ENCODE measurements at places on chromosomes 11 and 22. TPM values are rescaled to one million over a fixed set of nuclear protein-coding genes. Genes with fewer than 3 reads are reported as not detected.

GGTLC2 gene
- total RNA-seq: not detected

TMPRSS4 gene
- 0.11 TPM for total RNA-seq

GGT5 gene
- not detected for total RNA-seq

DNA sequence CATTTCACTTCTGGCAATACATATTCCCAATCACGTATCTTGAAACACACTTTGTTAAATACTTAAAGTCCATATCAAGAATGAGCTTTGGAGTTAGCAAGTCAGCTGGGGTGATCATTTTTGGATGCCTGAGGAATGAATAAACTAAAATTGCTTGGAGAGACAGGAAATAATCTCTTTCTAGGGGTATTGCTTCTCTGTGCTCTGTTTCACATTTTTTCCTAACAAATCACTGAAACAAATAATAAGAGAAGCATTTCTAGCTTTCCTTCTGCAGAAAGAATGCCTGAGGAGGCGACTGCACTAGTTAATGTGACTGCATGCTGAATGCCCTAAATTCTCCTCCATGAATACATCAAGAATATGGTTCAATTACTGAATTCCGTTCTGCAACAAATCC lies 541.4 kb upstream of the CCDC90B start:
- ATAC-seq: no peak

GRCh38 chr22:29014293-29014692 lies 47.3 kb downstream of the C22orf31 start:
- ATAC-seq: no peak

DNA sequence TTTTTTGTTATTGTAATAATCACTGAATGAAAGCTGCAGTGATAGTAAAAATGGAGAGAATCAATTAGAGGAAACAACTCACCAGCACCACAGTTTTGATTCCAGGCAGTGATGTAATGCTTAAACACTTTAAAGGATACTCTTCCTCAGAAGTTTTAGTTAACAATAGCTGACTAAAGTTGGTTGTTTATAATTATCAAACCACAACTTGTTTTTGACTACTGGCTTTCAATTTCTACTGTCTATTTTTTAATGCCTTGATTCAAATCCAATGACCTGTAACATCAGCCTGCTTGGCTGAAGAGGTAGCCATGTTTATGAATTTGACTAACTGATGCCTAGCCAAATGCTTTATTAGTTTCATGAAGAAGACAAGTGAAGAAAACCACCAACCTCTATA lies 18.2 kb upstream of the CASP12 start:
- peak; percentile 42 for ATAC-seq

DNA sequence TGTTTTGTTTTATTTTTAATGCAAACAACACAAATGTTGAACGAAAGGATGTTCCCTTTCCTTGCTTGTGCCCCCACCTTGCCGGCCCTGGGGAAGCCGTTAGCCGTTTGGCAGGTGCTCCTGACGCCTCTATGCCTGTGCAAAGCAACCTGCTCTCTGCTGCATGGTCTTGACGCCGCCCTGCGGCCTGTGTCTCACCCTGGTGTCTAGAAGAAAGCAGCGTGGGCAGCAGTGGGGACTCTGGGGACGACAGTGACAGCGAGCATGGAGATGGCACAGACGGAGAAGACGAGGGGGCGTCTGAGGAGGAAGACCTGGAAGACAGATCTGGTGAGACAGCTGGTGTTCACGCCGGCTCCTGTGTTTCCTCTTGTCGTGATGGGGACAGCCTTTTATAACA lies 5.5 kb downstream of the PHRF1 start:
- ATAC-seq: no peak

DNA sequence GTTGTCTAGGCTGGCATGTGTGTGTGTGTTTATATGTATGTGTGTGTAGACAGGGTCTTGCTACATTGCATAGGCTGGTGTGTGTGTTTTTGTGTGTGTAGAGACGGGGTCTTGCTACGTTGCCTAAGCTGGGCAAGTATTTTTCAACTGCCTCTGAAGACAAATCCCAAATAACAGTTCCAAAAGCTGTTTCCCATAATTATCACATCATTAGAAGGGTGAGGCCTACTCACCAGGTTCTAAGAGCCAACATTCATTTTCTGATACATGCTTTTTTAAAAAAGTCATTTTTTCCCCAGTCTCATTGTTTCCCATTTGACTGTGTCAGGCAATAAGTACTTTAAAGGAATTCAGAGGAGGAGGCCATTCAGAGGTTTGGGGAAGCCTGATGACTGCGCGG lies 22.8 kb downstream of the SAA1 start:
- ATAC-seq: no peak

DNA sequence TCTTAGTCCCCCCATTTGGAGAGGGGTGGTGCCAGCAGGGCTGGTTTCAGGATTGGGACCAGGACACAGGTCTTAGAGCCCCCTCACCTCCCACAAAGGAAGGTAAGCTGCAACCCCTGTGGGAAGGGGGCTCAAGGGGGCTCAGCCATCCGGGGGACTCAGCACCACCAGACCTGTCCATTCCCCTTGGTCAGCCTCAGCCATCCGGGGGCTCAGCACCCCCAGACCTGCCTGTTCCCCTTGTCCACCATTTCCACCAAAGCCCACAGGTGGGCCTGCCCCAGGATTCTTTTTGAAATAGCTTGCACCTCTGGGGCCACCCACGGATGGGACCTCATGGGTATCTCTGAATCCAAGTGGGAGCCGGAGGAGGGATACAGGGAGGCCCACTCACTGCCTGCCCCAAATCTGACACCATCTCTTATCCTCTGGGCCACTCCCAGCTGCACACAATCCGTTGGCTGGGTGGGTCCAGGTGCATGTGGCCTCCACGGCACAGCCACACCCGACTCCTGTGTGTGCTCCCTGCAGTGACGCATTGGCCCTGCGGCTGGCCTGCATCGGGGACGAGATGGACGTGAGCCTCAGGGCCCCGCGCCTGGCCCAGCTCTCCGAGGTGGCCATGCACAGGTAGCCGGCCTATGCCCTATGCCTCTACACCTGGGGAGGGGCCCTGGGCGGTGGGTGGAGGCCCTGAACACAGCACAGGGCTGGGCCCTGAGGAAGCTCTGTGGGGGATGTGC lies 15.9 kb downstream of the MCAT start:
- ATAC-seq: no peak

DNA sequence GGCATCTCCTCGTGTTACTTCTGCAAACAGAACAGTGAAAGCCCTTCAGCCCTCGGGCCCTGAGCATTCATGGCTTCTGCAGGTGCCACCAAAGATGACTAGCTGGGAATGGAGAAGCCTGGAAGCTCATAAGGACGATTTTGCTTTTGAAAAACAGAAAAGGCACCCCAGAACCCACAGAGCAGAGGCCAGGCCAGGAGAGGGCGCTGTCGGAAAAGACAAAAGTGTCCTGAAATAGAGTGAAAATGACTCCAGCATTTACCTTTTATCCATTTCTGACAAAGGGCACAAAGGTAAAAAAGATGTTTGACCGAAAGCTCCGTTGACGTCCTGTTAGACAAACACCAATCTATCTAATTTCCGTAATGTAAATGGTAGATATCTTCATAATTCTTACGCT lies 37.6 kb downstream of the ZNF195 start:
- no peak for ATAC-seq

- no peak for ATAC-seq
Measured at GRCh38 chr22:23692598-23693291, 1.9 kb downstream of the RGL4 start.

ASRGL1 gene
- 2.2 TPM for total RNA-seq

DNA sequence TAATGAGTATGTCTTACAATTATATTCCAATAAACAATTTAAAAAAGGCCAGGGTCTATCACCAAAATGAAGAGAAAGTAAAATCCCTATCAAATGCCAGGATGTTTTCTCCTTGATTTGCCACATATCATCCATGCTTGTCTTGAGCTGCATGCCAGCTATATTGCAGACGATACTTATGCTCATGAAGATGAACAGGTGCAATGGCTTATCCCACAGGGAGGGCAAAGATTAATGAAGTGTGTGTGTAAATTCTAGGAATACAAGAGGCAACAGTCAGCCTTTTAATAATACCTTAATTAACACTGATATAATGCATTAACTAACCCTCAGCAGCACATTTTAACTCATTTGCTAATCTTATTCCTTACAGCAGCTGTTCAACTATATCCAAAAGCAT lies 850.5 kb downstream of the KCNA4 start:
- ATAC-seq: no peak

- peak; percentile 50 for ATAC-seq
Measured at GRCh38 chr11:64865286-64866172, 12.9 kb downstream of the EHD1 start.

FAM83F gene
- total RNA-seq: 1.3 TPM

- no peak for ATAC-seq
Measured at GRCh38 chr11:60864856-60865513, 2.4 kb upstream of the ZP1 start.

- no peak for ATAC-seq
Measured at GRCh38 chr11:28251257-28251656, 143.1 kb downstream of the METTL15 start.

DNA sequence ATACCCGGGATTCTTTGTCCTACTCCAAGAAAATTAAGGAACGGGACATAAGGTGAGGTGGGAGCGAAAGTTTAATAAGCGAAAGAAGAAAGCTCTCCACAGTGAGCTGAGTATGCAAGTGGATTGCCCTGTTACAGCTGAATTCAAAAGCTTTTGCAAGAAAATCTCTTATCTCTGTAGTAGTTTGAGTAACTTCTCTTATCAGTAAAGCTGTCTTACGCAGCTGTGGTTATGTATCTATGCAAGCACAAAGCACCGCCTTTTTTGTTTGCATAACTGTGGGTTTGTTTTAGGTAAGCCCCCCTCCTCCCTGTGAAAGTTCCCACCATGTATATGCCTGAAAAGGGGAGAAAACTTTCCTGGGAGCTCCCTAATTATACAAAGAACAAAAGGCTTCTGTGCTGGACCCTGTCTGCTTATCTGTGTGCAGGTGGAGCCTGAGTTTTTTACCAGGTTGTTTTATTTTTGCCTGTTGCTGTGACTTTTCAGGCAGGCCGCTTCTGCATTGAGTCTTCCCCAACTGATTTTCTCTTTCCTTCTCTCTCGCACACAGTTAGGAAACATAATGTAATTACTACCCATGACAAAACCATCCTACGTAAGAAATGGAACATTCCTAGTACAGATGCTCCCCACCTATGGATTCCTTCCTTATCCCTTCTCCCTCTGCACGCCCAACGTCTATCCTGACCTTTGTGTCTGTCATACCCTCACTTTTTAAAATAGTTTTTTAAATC lies 837 bp upstream of the PLAAT5 start:
- ATAC-seq: peak; percentile 38

DNA sequence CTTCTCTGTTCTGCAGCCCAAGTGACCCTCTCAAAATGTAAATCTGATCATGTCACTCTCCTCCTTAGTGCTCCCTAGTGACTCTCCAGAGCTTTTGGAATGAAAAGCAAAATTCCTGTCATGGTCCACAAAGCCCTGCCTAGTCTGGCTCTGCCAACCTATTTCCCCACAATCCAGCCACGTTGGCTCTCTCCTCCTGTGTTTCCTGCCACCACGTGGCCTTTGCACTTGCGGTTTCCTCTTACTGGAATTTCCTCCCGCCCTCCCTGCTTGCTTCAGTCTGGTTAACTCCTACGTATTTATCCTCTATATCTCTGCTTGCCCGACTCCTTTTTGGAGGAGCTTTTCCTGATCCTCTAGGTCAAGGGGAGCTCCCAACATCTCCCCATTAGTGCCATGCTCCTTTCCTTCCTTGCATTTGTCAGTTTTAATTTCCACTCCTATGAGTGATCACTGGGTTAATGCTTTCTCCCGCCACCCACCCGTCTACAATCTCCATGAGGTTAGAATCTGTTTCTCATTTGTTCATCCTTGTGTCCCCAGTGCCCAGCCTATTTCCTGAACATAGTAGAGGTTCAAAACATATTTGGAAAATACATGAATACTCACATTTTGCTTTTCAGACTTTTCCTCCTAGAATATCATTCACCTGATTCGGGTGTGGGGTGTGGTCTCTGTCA lies 11.5 kb downstream of the NNMT start:
- no peak for ATAC-seq

DNA sequence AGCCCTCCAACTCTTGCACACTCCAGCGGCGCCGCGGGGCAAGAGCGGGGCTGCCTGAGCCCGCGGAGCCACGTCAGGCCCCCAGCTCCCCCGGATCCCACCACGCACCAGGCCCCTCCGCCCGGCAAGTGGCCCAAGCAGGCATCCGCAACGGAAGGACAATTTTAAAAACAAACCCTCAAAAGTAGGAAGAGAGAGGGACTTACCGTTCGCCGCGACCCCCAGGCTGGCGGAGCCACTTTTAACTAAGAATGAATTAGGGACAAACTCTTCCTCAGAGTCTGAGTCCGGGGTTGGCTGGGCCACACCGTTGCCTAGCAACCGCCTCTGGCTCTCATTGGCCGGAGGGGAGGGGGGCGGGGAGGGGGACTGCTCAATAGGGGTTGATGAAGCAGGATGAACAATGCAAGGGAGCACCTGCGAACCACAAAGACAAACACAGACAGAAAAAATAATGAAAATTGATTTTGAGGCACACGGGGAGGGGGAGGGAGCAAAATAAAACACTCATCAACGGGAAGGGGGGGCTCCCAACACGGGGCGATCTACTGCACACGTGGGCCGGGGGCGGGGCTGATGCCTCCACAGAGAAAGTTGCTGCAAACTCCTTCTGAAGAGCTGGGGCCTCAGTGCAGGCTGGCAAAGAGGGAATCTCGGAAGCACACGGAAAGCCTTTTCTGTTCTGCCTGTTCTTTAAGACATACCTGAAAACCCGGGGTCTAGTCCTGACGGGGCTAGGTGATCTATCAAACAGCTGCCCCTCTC lies 387.5 kb upstream of the NARS2 start:
- no peak for ATAC-seq

GRCh38 chr11:98657711-98658110 lies 363.0 kb upstream of the CNTN5 start:
- no peak for ATAC-seq

DNA sequence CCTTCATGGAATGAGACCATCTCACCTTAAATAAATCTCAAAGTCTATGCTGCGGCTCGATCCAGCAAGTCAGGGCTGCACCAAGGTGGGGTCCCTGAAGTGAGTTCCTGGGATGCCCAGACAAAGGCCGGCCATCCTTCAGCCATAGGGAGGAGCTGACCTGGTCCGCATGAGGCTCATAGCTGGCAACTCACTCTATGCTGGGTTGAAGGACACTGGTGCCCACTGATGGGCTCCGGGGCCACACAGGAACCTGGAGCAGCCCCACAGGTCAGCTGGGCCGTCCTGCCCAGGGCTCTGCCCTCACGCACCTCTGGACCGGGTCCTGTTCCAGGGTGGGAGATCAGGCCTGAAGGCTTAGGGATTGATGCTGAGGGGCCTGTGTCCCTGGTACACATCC lies 1339.3 kb downstream of the TBC1D22A start:
- no peak for ATAC-seq

DLG2 gene
- total RNA-seq: 1.9 TPM

GRCh38 chr22:27348634-27349033 lies 452.9 kb downstream of the MN1 start:
- ATAC-seq: no peak

Measured in activated T-helper 17 cell treated with anti-CD3 and anti-CD28 coated beads, Interleukin-2, amount 50 U/mL, for 72 hours (primary cell).